AG04450 (cell line): ENCODE measurements at places on chromosomes 6 and 20. TPM values are rescaled to one million over a fixed set of nuclear protein-coding genes. Genes with fewer than 3 reads are reported as not detected.

HLA-DQA2 gene
- polyA plus RNA-seq, result not detected in 2 replicates

PSORS1C1 gene
- polyA plus RNA-seq, result 0.94 and 1.6 TPM in 2 replicates

BHLHE23 gene
- polyA plus RNA-seq, result not detected in 2 replicates

PPP1R16B gene
- not detected in 2 replicates for polyA plus RNA-seq

HFE gene
- polyA plus RNA-seq, result 19.5 and 21.4 TPM in 2 replicates

PRRC2A gene
- 24.8 and 30.7 TPM in 2 replicates for polyA plus RNA-seq

TOP1 gene
- 29.1 and 36.1 TPM in 2 replicates for polyA plus RNA-seq

PRRT1 gene
- 0.27 and 0.47 TPM in 2 replicates for polyA plus RNA-seq

SH3BGRL2 gene
- polyA plus RNA-seq, result 4.4 and 5.4 TPM in 2 replicates

OPRM1 gene
- not detected in 2 replicates for polyA plus RNA-seq

LPIN3 gene
- polyA plus RNA-seq, result 1.2 and 2.0 TPM in 2 replicates

RSPH9 gene
- 0.37 and 0.51 TPM in 2 replicates for polyA plus RNA-seq

GRCh38 chr6:89335164-89335563 is 17.4 kb downstream of the UBE2J1 start:
- no peak for DNase-seq

- no peak for DNase-seq
These were observed 8.0 kb downstream of the ECT2L start for GRCh38 chr6:138803861-138804260.

DNA sequence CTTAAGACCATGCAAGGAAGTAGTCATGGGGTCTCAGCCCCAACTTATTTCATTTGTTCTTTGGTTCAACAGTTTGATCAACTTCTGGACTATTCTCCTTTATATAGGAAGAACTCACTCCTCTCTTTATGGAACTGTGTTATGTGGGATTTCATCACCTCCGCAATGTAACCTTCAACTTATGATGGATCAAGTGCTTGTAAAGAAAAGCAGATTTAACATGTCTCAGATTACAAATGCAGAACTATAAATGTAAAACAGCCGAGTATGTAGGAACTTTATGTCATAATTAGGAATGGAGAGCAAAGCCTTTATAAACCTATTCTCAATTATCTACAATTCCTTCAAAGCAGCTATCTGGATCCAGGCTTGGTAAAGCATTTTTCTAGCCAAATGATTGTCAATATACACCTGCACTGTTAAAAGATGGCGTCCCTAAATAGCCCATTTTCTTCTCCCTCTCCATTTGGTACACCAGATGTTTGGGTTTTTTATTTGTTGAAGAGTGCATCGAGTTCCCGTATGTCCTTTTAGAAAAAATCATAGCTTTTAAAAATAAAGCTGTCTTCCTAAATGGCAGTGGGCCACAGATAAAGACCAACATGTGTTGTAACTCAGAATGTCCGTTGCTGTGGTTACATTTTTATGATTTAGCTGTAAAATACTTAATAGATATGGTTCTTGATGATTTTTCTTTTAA is 985.1 kb upstream of the SLC35B3 start:
- no peak for DNase-seq

- peak; percentile 27 for DNase-seq
These were observed at the start of gene SRC for GRCh38 chr20:37345339-37346235. Gene SRC, plus strand, starts transcription at chr20:37346140. Its CDS starts 38,014 bp downstream, at chr20:37384154.

DNA sequence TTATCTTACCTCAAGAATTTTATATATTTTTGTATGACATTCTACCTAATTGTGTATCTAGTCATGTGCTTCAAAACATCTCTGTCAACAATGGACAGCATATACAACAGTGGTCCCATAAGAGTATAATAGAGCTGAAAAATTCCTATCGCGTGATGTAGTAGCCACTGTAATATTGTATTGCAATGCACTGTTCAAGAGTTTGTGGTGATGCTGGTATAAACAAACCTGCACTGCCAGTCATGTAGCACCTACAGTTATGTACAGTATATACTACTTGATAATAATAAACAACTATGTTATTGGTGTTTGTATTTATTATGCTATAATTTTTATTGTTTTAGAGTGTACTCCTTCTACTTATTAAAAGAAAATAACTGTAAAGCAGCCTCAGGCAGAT is 672.7 kb downstream of the CD109 start:
- DNase-seq, result peak; percentile 23

DNA sequence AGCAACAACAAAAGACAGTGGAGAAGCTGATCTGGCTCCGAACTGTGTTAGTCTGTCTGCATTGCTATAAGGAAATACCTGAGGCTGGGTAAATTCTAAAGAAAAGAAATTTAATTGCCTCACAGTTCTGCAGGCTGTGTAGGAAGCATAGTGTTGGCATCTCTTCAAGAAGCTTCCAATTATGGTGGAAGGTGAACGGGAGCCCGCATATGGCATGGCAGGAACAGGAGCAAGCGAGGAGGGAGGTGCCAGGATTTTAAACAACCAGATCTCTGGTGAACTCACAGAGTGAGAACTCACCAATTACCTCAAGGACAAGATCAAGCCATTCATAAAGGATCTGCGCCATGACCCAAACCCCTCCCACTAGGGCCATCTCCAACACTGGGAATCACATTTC is 293.5 kb downstream of the SMOC2 start:
- no peak for DNase-seq

DNA sequence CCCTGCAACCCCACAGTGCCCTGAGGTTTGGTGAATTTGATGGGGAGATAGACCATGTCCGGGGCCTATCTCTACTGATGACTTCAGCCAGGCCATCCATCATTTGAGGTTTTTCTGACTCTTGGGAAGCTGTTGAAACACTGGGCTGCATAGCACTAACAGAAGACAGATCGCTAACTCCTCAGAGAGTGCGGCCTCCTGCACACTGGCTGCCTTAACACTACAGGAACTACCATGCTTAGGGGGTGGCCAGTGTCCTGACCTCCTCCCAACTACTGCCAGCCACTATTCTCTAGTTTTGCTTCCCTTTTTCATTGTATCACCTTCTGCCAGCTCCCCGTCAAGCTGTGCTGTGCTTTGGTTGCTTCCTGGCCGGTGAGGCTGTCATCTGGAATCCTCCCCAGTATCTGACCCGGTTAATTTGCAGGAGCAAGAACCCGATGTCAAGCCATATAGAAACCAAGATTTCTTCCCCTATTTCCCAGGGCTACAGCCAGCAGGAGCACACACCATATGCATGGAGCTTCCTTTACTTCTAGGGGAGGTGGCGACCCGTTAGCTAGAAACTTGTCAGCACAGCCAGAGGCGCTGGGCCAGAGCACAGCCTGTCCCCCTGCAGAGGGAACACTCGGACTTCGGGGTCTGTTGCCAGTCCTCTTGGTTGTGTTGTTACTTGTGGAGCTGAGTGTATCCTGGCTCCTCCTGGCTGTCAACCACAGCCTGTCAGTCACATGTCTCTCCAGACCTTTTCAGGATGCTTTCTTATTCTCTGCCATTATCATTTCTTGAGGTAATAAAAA is 57.3 kb upstream of the TRAF3IP2 start:
- DNase-seq, result no peak

- no peak for DNase-seq
These were observed 5.7 kb upstream of the RAB5IF start for GRCh38 chr20:36599912-36600345.

DNA sequence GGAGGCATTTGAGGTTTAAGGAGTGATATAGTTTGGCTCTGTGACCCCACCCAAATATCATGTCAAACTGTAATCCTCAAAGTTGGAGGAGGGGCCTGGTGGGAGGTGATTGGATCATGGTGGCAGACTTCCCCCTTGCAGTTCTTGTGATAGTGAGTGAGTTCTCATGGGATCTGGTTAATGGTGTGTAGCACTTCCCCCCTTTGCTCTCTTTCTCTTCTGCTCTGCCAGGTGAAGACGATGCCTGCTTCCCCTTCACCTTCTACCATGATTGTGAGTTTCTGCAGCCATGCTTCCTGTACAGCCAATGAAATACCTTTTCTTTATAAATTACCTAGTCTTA is 1.7 kb upstream of the HDDC2 start:
- DNase-seq, result no peak

- DNase-seq, result no peak
These were observed 700.5 kb downstream of the TENT5A start for GRCh38 chr6:81051952-81052351.

- no peak for DNase-seq
These were observed 53.2 kb upstream of the SYNJ2 start for GRCh38 chr6:157928428-157928827.

DNA sequence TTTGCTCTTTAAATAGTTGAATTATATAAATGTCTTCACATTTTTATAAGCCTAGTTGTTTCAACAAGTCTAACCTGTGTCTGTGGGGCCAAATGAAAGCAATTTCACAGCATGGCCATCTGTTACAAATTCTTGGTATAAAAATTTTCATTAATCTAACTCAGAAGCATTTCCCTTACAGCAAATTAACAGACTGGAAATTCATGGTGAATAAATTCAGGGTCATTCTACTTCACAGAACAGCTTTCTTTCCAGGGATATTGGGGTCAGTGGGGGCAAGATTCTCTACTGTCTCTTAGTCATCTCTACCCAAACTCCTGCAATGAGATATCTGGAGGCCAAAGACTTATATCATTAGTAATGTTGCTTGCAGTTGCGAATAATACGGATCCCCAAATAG is 352.1 kb downstream of the MMUT start:
- DNase-seq, result no peak

DNA sequence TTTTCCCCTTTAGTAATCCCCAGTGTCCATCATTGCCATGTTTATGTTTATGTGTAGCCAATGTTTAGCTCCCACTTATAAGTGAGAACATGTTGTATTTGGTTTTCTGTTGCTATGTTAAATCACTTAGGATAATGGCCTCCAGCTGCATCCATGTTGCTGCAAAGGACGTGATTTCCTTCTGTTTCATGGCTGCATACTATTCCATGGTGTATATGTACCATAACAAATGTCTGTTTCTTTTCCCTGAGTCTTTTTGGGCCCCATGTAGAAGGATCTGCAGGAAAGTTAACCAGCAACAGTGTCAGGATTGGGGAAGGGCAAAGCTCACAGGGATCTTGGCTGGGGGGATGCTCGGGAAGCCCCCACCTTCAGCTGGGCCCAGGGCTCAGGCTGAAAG is 64.3 kb upstream of the SULF2 start:
- no peak for DNase-seq

GRCh38 chr6:119323931-119324330 is 25.6 kb downstream of the MAN1A1 start:
- no peak for DNase-seq

DNA sequence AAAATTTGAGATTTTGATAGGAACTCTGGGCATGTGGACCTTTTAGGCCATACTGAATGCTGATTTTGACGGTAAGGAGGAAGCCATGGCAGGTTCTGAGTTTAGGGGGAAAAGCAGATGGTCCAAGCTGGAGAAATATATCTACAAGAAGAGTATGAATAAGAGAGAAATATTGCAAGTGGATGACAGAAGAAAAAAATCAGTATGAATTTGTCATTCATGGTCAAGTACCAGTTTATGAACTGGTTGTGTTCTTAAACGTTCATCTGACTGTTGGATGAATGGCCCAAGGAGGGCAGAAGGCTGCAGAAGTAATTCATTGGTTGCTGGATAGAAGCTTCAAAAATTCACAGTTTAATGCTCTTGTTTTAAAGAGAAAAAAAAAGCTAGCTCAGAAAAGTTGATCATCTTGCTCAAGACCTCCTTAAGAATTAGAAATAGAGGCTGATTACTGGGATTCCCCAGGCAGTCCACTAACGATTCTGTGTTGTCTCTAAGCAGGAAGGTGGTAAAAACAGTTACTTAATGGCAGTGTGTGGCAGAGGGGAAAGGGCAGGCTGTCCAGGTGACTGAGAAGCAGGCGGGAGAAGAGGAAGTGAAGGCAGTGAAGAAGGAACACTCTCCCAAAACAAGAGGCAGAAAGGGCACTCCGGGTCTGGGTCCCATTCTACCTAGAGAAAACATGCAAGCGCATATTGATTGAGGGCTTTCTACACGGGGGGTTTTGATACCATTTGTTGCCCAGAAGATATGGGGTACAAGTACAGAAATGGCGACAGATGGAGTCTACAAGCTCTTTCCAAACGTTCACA is 2.0 kb upstream of the DUSP22 start:
- DNase-seq, result no peak

DNA sequence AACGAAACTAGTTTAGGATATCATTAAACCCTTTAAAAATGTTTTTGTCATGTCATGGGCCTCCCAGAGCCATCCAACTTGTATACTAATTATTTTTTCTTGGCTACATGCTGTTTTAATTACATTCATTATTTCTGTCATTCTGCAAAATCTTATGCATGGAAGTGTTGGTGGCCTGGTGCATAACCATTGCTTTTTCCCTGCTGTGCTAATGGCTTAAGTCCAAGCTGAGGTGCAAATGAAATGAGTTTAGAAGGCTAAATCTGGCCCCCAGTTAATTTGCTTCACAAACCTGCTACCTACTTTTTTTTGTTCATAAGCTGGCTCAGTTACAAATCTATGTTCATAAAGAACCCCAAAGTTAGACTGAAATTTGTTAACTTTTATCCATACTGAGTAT is 1249.9 kb downstream of the EPHA7 start:
- no peak for DNase-seq

- no peak for DNase-seq
These were observed 137.1 kb downstream of the CDC5L start for GRCh38 chr6:44524476-44525227.
